ENCODE measurements at places on chromosomes 16 and 17. TPM values are rescaled to one million over a fixed set of nuclear protein-coding genes. Genes with fewer than 3 reads are reported as not detected.

The IRX3 gene
- 63.7 TPM for total RNA-seq

The MYH2 gene
- total RNA-seq, result not detected

The TMEM204 gene
- 52.7 TPM for total RNA-seq

The CA5A gene
- not detected for total RNA-seq

The CYB5B gene
- total RNA-seq, result 85.9 TPM

The AGRP gene
- total RNA-seq, result 3.8 TPM

The ITGB4 gene
- total RNA-seq, result 39.3 TPM

The WNT9B gene
- total RNA-seq, result not detected

The CACNG1 gene
- not detected for total RNA-seq

DNA sequence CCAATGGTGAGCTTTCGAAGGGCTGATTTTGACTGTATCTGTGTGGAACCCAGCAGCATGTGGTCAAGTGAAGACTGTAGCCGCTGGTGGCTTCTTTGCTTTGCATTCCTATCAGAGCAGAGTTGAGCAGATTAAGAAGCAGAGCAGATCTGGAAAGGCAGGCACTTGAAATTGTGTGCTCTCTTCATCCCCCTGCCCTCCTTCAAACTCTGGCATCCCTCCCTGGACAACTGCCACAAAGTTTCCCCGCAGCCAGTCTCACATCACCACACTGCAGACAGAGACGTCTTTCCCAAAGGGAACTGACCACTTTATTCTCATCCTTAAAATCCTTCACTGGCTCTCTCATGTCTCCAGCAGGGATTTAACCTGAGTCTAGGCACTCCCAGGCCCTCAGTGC is 237.1 kb upstream of the DYNLRB2 start:
- no peak for DNase-seq

GRCh38 chr16:68384288-68385161 is 63.8 kb downstream of the SMPD3 start:
- DNase-seq, result no peak

- peak; percentile 47 for DNase-seq
Measured at GRCh38 chr17:3788200-3788599, 12.8 kb downstream of the ITGAE start.

- DNase-seq, result no peak
Measured at GRCh38 chr17:29283961-29284360, 10.0 kb downstream of the NUFIP2 start.

DNA sequence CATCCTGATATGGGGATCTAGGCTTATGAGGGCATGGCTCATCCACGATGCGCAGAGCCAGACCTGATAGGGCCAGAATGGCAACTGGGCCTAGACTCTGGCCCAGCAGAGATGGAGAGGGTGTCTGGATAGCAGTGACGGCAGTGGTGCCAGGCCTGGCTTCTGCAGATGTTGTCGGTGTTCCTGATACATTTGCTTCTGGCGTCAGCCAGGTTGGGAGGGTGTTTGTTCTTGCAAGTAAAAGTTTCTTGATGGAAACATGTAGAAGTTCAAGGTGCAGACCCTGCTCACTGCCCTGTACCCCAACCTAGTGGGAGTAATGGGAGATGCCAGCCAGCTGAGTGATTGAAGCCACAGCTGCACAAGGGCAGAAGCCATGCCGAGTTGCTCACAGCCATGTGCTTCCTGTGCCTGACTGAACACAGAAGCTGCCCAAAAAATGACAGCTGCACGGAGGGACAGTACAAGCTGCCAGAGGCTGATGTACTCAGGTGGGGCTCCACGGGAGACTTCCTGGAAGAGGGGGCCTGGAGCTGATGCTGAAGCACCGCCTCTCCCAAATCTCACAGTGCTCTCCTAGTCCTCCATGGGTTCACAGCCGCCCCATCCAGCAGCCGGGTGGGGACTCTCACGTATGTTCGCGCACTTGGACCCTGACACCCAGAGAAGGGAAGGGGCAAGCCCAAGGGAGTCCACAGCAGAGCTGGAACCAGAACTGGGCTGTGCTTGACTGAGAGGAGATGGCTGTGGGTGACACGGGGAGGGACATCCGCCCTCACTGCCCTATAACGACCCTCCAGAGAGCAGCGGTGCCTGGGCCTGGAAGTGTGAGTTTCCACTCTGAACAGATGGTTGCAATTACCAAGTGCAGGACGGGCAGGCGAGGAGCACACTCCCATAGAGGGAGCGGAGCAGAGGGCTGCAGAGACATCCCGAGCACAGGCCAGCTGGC is 78.7 kb downstream of the N4BP1 start:
- DNase-seq, result peak; percentile 46

DNA sequence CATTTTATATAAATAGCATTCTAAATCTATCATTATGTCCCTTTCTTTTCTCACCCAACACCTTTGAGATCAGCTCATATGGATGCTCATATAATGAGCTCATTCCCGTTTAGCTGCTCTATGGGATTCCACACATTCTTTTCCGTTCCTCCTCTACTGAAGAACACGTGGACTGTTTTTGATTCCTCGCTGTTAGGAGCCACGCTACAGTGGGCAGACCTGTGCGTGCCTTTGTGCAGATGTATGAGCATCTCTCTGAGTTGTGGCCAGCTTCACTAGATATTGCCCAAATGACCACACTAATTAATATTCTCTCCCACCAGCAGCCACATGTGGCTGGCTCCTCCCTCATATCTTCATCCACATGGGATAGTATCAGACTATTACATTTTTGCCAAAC is 6.0 kb upstream of the TNFRSF13B start:
- no peak for DNase-seq

DNA sequence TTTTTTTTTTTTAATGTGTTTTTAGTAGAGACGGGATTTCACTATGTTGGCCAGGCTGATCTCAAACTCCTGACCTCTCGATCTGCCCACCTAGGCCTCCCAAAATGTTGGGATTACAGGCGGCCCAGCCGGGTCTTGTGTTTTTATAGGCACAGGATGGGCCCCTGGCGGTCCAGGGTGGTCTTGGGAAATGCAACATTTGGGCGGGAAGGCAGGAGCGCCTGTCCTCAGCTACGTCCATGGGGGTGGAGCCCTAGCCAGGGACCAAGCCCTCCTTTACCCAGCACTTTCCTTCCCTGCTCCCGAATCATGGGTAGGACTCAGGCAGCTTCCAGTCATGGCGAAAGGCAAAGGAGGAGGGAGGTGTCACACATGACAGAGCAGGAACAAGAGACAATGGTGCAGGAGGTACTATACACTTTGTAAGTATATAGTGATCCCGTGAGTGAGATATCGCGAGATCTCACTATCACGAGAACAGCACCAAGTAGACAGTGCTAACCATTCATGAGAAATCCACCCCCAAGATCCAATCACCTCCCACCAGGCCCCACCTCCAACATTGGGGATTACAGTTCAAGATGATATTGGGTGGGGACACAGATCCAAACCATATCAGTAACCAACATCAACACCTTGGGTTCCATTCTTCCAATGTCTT is 226.7 kb upstream of the WSCD1 start:
- DNase-seq, result no peak

- no peak for DNase-seq
Measured at GRCh38 chr17:9606453-9606852, 30.0 kb downstream of the CFAP52 start.

DNA sequence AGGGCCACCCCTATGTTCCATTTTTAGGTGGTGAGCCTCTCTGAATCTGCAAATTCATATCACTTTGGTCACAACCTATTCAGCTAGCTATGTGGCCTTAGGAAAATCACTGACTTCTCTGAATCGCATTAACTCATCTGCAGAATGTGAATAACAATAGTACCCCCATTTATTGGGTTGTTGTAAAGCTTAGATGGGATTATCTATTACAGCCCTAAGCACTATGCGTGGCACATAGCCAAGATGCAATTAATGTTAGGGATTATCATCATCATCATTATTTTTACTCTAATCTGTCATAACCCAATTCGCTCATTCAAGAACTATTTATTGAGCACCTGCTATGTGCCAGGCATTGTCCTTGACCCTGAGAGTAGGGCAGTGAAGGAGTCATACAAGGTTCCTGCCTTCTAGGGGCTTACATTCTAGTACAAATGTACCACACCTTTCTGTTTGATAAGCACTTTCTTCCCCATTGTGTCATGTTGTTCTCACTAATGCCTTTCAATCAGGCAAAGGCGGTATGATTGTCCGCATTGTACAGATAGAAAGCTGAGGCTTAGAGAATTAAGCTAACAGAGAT is 38.5 kb downstream of the CHD9 start:
- DNase-seq, result no peak

GRCh38 chr17:38358586-38359513 is 7.2 kb downstream of the SOCS7 start:
- no peak for DNase-seq
